ENCODE measurements at places on chromosomes 11 and 22.

GRCh38 chr22:24521791-24522245 is 26.7 kb downstream of the UPB1 start:
- DNase-seq = no peak

- peak; percentile 61 for DNase-seq
Measured at GRCh38 chr11:123590296-123590912, 64.0 kb downstream of the SCN3B start.

DNA sequence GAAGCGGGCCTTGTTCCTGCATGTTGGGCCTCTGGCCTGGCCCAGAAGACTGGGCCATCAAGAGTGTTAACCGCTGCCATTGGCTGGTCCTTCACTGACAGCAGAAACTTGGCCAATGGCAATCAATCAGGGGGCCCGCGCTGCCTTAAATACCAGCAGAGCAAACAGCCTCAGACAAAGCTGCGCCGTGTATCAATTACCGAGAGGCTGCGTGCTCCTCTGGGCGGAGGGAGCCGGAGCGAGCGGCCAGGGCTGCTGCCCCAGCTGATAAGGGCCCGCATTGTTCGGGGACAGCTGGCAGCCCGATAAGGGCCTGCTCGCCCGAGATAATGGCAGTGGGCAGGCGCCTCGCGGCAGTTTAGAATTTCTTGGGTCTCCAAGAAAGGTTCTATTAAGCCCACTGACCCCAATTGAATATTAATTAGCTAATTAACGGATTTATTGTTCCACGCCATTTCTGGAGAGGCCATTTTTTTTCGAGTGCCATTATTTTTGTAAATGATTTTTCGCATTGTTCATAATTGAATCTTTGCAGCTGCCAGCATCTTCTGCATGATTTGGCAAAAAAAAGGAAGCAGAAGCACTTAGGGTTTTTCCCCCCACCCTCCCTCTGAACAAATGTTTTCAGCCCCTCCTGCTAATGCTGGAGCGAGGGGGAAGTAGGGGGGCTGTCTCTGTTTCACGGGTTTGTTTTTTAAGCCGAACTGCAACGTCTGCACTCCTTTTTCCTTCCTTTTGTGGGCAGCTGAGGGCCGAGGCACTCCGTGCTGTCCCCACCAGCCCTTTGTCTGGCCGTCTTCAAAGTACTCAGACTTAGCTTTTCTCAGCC is 37.6 kb upstream of the RIC3 start:
- no peak for DNase-seq

DNA sequence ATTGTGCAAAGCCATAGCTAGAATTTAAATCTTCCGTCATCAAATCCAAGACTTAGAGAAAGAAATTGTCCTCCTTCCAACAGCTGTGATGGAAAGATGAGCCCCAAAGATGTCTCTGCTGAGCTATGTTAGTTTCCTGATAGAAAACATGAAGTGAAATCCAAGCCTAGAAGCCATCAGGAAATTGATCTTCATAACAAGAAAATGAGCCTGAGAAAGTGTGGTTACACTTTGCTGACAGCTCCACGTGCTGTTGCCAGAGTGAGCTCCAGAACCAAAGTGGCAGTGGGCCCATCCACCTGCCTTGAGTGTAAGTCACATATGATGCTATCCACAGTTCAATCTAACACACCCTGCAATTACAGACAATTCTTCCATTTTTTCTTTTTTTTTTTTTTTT is 58.0 kb upstream of the UBASH3B start:
- DNase-seq = no peak

DNA sequence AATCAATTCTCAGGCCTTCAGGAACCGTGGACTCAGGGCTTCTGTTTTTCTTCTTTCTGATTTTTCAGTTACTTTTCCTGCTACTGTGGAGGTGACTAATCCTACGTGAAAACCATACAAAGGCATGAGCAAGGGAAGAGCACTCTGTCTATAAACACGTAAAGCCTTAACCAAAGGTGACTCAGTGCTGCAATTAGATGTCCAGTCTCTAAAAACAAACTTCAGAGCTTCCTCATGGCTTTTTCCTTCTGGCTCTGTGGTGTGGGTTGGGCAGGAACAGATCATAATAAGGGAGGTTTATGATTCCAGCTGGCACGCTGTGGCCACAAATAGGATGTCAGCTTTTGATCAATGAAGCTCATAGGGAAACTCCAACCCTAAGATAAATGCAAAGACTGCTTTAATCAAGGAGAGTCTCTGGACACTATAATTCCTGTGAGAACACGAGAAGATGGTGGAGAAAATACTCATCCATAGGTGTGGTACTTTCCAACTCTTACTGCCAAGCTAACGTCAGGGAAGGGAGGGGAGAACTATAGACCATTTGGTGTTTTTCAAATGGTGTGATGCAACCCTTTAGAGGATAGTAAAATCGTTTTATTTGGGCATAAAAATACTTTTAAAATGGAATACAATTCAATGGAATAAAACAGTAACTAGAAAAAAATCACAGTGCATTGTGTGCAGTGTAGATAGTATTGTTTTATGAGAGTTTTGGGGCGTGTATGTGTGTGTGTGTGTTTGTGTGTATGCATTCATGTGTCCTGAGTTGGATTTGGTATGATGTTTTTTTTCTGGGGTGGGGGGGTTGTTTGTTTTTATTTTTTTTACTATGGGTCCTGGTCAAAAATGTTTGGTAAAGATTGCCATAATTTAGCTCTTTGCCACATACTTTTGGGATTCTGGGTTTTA is at the start of gene NXPE2:
Gene NXPE2, plus strand, starts transcription at position 403 of the 912 bp plus-strand sequence. Its CDS starts 49 bp downstream, at position 452.
- DNase-seq = no peak

GRCh38 chr11:75919525-75919924 is 104.5 kb downstream of the UVRAG start:
- DNase-seq = no peak

GRCh38 chr22:29574762-29575450 is 6.0 kb downstream of the NIPSNAP1 start:
- DNase-seq = no peak

GRCh38 chr11:10147195-10147594 is 146.8 kb downstream of the SBF2 start:
- no peak for DNase-seq

GRCh38 chr22:45308391-45308956 is 1.3 kb upstream of the FAM118A start:
- no peak for DNase-seq

- no peak for DNase-seq
Measured at GRCh38 chr22:44020981-44021380, 3.1 kb upstream of the PARVB start.

All from AG09319 (cell line).